ENCODE measurements at places on chromosomes 7 and 10.
A peak's percentile ranks its signal among the peaks of the same experiment; 100 is the strongest.

- DNase-seq: no peak
These were observed 8.9 kb downstream of the GRID2IP start for GRCh38 chr7:6542368-6542767.

GRCh38 chr10:114357515-114357996, 46.7 kb downstream of the AFAP1L2 start:
- DNase-seq: no peak

DNA sequence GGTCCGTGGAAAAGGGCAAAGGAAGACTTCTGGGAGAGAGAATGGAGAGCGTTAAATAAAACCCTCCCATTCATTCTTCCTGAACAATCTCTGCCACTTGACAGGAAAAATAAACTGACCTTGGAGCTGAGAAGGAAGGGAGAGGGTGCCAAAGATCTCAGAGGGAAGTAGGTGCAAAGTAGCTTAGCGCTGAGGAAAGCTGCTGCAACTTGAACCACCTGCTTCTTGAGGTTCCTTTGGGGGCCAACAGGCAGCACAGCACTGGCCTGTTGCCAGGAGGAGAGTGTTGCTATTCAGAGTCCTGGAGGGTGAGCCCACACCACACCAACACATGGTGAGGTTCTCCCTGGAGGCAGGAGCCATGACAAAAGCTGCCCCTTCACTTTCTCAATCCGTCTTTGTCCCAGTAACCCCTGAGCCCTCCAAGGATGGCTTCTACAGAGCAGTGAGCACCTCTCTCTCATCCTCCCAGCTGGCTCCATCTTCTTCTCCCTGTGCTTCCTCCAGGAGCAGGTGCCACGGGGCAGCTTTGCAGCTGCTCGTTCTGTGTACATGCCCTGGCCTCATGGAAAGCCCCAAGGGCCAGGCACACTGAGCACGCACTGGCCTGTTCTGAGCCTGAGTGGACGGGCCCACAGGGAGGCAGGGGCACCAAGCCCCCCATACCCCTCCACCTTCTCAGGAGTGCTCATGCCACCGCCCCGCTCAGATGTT, 101.3 kb downstream of the STRA8 start:
- no peak for DNase-seq

DNA sequence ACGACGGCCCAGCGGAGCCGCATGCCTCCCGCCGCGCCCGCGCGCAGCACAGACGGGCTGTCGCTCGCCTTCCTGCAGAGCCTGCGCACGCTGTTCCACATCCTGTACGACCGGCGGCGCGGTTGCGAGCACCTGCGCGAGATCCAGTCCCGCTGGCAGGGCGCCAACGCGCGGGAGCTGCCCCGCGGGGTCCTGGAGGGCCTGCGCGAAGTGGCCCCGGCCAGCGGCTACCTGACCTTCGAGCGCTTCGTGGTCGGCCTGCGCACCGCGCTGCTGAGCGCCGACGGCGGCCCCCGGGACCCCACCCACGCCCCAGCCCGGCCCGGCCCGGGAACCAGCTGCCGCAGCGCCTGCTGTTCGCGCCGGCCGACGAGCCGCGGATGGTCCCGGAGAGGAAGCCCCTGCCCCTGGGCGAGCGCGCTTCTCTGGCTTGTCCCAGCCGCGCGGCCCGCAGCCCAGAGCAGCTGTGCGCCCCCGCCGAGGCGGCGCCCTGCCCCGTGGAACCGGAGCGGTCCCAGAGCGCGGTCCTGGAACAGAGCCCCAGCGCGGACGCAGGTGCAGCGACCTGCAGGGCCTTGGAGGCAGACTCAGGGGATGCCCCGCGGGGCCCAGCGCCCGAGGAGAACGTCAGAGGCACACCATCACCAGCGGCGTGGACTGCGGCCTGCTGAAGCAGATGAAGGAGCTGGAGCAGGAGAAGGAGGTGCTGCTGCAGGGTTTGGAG, 25.3 kb upstream of the ZNF716 start:
- DNase-seq: no peak

DNA sequence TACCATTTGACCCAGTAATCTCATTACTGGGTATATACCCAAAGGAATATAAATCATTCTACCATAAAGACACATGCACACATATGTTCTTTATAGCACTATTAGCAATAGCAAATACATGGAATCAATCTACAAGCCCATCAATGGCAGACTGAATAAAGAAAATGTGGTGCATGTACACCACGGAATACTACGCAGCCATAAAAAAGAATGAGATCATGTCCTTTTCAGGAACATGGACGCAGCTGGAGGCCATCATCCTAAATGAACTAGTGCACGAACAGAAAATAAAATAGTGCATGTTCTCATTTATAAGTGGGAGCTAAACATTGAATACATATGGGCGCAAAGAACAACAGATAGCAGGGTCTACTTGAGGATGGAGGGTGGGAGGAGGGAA, 26.6 kb downstream of the NRP1 start:
- no peak for DNase-seq

- DNase-seq: no peak
These were observed 33.2 kb downstream of the TRIM8 start for GRCh38 chr10:102677331-102678067.

DNA sequence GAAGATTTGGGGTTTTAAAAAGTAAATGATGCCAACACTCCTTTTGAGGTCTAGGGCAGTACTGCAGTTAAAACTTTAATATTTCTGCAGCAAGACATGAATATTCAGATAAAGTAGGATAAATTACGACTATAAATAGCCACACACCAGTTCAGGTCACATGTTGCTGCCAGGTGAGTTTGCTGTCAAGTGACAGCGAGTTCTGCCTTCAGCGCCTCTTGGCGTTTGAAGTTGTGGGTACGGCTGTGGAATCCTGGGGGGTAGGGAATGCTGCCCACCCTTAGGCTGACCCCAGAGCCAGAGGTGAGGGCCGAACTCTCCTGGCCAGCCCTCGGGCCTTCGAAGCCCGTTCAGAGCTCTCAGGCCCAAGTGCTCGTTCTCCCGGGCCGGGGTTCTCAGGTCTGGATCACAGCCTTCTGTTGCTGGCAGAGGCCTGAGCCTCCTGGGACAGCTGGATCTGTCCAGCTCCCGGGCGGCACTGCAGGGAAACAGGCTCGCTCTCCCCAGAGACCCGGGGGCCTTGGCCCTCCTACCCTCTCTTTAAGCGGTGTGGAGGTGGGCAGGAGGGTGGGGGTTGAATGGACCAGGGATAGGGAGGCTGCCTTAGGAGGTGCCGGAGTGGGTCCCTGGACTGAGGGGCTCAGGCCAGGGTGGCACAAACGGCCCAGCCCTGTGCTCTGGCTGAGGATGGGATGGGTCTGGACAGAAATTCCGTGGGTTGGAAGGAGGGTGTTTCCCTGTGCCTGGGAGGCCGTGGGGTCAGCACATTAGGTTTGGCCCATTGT, 5.4 kb downstream of the BRI3 start:
- DNase-seq: no peak

DNA sequence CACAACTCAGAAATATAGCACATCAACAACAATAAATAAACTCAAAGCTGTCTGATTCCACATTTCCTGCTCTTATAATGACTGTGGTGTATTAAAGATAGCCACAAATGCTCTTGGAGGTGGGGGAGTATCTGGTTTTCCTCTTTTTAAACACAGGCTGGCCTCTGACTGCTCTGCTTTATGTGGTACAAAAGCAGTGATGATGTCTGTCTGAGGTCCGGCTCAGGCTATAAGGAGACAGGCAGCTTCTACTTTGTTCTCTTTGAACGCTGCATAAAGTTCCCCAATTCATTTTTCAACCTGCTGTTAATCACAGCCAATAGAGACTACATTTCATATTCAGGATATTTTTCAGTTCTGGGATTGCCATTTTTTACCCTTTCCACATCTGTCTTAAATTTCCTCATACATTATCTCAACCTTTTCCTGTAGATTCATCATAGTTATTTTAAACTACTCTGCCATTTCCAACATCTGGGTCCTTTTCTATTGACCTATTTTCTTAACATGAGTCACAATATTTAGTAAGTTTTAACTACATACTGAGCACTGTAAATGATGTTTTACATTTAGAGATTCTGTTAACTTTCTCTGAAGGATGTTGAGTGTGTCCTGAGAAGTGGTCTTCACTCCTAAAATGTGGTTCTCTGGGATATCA, 64.9 kb downstream of the CRPPA start:
- DNase-seq: no peak

DNA sequence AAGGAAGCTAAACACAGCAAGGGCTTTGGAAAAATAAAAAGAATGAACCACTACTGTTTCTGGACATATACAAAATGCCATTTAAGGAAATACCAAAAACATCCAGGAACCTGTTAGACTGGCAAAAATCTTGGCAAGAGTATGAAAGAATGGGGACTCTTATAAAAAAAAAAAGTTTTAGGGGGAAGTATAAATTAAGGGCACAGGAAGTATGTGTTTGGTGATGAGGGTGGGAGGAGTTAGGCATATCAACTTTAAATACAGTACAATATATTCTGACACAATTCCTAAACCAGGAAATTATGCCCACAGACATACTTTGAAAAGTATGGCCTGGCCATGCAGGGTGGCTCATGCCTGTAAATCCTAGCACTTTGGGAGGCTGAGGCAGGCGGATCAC, 74.2 kb downstream of the WAPL start:
- DNase-seq: no peak

- no peak for DNase-seq
These were observed 4.0 kb upstream of the RBM28 start for GRCh38 chr7:128347647-128348097.

DNA sequence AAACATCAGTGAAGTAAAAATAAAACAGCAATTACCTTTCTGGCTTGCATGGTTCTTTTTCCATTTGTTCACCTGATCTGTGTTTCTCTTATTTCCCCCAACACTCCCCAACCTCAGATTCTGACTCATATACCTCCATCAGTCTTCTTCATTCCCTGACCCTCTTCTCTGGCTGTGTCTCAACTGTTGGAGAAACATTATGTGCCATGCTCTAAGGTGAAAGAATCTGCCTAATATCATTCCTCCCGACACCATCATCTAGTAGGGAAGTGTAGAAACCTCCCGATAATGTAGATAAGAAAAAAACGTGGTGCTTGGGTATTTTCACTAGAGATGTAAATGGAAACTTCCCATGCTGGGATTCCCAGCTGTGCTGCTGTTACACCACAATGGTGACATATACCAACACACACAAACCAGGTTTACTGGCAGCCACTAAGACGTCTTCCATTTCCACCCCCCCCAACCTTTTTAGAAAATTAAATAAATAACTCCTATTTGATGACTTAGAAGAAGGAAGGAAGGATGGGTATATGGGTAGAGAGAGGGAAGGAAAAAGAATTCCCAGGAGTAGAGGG, 63.4 kb downstream of the OSBPL3 start:
- no peak for DNase-seq

GRCh38 chr7:149325248-149325647, 63.3 kb downstream of the ZNF783 start:
- DNase-seq: no peak

GRCh38 chr7:6650086-6650485, 13.0 kb downstream of the ZNF316 start:
- peak; percentile 10 for DNase-seq

GRCh38 chr10:34351161-34351560, 463.9 kb downstream of the PARD3 start:
- no peak for DNase-seq
